ENCODE measurements at places on chromosomes 4 and X. TPM values are rescaled to one million over a fixed set of nuclear protein-coding genes. Genes with fewer than 3 reads are reported as not detected.
A peak's percentile ranks its signal among the peaks of the same experiment; 100 is the strongest.

DNA sequence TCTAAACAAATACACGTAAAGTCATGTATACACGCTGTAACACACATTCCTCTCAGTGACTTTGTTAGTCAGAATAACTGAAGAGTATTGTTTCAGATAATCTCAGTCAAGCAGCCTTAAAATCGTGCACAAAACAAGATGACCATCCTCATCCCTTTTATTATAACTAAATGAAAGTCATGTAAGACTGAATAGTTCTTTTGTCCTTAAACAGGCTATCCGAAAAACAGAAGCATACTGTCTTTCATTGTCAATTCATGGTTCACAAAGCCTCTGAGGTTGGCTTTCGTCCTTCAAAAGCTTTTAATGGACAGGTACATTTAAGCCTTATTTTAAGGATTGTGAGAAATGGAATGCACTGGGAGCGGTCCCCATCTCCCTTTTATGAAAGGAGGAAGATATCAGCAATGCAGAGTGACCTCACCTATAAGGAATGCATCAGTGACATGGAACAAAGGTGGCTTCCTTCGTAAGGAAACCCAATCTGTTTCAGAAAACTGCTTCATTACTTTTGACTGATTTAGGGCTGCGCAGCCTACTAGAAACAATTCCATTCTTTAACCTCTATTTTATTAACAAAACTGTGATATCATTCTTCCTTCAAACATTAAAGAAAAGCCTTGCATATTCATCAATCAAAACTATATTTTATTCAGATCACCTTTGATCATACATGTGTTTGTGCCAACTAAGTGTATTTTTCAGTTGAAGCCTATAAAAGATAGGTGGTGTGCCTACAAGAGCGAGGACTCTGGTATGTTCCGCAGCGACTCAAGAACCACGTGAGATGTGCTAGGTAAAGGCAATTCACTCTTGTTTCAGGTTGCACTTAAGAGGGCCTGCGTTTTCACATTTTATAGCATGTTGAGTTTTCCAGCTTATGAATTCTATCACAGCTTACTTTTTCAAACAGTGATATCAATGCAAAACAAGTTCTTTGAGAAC is 19.2 kb downstream of the SH3RF1 start:
- no peak for DNase-seq

DNA sequence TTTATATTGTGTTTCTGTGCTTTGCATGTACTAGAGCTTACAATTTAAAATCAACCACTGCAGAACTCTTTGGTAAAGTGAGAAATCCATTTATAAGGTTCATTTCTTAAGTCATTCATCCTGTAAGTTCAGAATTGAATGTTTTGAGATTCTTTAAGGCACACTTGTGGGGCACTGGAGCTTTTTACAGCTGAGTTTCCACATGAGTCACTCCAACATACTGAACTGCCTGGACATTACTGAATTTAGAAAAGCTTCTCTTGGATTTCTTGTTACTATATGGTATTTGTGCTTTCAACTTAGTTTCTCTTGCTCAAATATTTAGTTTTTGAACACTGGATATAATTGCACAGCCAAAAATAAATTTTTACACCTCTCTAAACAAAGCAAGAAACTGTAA is 226.3 kb downstream of the PACRGL start:
- DNase-seq = no peak

Gene ABCG2
- total RNA-seq = 2.2 TPM

Gene GSPT2
- total RNA-seq = 4.1 TPM

DNA sequence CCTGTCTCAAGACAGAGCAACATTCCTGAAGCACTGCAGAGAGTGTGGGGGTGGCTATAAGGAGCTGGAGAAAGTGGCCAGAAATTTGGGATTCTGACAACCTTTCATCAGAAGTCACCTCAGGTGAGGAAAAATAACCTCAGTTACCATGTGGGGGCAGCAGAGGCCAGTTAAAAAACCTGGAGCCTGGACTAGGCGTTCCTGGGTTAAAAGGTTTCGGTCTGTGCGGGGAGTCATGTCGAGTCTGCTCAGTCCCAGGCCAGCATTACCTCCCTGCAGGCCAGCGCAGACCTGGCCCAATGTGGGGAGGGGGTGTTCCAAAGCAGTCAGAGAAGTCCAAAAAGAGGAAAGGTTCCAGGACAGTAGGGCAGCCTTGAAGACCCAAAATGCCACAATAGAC is 10.9 kb upstream of the NALF2 start:
- DNase-seq = no peak

GRCh38 chr4:99648321-99648720 is 9.3 kb downstream of the C4orf54 start:
- DNase-seq = no peak

DNA sequence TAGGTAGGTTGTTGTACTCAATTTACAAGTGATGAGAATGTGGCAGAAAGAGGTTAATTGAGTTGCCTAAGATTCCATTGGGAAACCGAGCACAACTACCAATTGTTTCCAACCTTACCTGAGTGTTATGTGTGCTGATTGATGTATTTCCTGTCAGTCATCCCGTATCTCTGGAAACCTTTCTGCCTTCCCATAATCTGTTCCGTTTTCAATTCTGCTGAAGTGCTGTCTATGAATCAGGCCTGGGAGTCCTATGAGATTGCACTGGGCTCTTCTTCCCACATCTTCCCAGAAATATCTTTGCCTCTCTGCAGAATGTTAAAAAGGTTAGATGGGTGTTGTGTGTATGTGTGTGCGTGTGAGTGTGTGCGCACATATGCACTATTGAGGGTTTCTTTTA is 229.5 kb upstream of the ANXA3 start:
- no peak for DNase-seq

DNA sequence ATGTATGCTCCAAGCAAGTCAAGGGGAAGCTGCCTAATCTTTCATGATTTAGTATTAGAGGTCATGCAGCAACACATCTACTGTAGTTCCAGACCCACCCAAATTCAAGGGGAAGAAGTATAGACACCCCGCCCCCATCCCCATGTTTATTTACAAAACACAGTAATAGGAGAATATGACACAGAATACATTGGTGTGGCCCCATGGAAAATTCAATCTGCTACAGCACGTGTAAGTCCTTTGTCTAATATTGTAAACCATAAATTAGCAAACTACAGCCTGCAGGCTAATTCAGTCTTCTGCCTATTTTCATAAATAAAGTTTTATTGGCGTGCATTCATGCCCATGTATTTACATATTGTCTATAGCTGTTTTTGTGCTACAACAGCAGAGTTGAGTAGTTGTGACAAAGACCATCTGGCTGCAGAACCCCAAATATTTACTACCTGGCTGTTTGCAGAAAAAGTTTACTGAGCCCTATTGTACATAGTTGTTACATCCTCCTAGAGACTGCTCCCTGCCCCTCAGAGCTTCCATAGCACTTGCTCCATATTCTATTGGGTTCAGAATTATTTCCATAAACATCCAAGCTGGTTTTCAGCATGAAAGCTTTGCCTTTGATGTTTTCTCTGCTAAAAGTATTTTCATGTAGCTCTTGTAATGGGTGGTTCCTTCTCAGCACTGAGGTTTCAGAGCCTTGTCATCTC is 326.8 kb upstream of the CPEB2 start:
- DNase-seq = no peak

DNA sequence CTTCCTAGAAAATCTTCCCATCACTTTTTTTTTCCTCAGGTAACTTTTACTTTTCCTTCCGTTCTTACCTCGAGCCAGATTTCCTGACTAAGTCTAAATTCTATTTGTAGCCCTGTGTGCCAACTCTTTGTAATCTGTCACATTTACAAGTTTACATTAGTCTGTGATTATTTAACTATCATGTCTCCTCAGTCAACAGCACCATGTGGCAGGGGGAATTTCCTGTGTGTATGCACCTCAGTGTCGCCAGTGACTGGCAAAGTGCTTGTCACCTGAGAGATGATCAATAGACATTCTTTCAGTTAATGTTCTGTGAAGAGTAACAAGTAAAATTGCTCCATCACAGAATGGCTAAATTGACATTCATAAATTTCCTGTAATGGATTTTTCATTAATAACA is 468.5 kb downstream of the PDGFC start:
- DNase-seq = no peak

Gene NIPAL1
- 16.2 TPM for total RNA-seq

- DNase-seq = no peak
Observed at GRCh38 chrX:121374471-121374870, 327.1 kb downstream of the GLUD2 start.

GRCh38 chrX:149908308-149908707 is 21.1 kb upstream of the HSFX4 start:
- no peak for DNase-seq

GRCh38 chr4:8819473-8820177 is 52.0 kb downstream of the HMX1 start:
- no peak for DNase-seq

GRCh38 chr4:26789208-26789607 is 71.4 kb upstream of the STIM2 start:
- peak; percentile 39 for DNase-seq

Gene ARHGEF6
- 0.07 TPM for total RNA-seq

Gene CENPI
- total RNA-seq = 24.1 TPM

- DNase-seq = no peak
Observed at GRCh38 chr4:96354036-96354712, 514.3 kb downstream of the PDHA2 start.

DNA sequence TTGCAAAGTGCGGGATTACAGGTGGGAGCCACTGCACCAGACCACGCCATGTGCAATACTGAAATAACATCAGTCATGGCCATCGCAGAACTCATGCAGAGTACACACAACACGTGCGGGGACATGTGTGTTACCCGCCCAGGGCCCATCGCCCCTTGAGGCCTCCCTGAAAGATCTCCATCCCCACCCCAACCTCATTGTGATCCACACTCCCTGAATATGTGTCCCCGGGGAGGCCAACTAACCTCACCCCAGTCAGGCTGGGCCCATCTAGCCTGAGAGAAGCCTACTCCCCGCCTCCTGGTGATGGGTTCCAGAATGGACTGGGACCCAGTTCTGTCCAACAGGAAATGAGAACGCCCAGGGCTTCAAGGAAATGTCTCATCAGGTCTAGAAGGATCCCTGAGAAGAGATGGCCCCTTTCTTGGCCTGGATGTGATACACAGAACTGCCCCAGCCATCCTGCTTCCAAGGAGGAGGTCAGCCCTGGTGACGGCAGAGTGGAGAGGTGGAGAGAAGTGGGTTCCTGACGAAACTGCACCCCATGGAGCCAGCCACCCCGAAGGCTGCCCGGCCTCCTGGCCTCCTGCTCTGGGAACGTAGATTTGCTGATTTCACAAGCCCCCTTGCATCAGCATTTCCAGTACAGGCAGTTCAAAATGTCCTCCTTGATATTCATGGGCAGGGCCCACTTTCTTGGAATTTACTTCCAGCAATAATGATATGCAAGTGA is 22.5 kb upstream of the CLDN24 start:
- no peak for DNase-seq

Gene GC
- total RNA-seq = not detected

GRCh38 chr4:162151850-162152249 is 11.9 kb downstream of the FSTL5 start:
- no peak for DNase-seq

DNA sequence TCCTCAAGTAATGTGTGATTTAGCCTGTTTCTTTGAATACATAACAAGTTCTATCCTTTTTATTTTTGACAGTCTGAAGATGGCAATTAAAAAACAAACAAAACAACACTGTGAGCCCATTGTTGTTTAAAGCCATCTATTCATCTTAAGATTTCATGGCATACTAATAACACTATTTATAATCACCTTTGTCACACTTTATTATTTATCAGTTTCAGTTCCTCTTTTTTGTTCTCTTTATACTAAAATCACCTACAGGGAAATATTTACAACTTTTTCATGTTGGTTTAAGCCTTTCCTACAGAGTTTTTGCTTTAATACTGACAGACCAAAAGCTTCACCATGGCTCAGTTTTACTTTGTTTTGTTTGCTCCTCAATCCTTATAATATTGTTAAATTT is 247.4 kb upstream of the CTSO start:
- DNase-seq = no peak

Gene TMSB15A
- 0.20 TPM for total RNA-seq
